ENCODE measurements at places on chromosomes 4 and X. TPM values are rescaled to one million over a fixed set of nuclear protein-coding genes. Genes with fewer than 3 reads are reported as not detected.

Gene PLA2G12A
- total RNA-seq: 11.7 TPM

Gene POF1B
- total RNA-seq: not detected

Gene SUPT20HL2
- under 0.01 TPM for total RNA-seq

Gene CSN1S1
- total RNA-seq: not detected

Gene TMSB15C
- 5.2 TPM for total RNA-seq

DNA sequence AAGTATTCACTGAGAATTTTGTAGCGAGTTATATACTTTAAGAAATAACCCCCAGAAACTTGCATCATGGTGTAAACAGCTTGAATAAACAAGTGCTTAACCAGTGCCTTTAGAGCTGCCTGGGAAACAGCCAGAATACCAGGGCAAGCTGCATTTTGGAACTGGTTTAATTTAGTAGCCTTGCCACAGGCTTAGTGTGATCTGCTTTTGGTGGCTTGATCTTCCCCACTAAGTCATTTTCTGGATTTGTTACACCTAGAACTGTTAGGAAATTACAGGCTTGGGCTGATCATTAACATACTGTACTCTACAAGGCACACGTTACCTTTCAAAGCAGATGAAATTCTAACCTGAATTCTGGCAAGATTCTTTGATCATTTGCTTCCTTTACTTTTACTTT lies 35.4 kb downstream of the NPNT start:
- DNase-seq: no peak

DNA sequence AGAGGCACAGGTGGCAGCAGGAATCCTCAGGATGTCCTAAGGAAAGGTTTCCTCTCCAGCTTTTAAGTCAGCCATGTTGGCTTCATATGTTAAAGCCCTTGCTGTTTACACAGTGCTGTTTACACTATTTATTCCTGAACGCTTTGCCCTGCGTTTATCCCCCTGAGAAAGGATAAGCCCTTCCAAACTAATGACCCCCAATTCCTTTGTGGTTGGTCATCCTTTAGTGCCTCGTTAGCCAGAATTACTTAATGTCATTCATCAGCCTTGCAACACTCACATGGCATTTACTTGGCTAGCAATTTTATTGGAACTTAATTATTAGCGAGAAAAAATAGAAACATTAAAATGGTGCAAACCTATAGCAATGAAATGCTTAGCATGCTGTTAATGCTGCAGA lies 23.8 kb downstream of the VCX2 start:
- DNase-seq: peak; percentile 2

- DNase-seq: peak; percentile 18
Measured at GRCh38 chrX:131549011-131549410, 5.1 kb downstream of the OR13H1 start.

GRCh38 chrX:53088136-53088974 lies 5.6 kb upstream of the KANTR start:
- peak; percentile 74 for DNase-seq

- peak; percentile 69 for DNase-seq
Measured at GRCh38 chr4:125434136-125434535, 119.4 kb downstream of the FAT4 start.

GRCh38 chr4:184424993-184425758 lies 49.2 kb downstream of the IRF2 start:
- DNase-seq: peak; percentile 91

DNA sequence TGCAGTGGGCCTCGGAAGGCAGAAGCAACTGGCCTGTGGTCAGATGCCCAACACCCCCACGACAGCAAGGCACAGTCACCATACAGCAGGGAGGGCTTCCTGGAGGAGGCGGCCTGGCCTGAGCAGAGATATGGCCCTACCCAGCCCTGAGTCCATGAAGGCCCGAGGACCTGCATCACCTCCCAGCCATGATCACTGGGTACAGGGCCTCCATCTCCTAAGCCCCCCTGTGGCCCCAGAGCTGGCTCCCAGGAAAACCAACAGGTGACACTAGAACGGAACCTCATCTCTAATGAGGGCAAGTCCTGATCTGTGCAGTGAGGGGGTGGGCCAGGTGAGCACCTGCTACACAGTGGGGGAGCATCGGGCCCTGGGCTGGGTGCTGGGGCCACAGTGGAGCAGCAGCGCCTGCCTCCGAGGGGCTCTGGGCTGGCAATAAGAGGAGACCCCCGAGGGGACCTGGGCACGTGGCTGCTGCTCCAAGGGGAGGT lies 26.2 kb upstream of the MXD4 start:
- DNase-seq: no peak

DNA sequence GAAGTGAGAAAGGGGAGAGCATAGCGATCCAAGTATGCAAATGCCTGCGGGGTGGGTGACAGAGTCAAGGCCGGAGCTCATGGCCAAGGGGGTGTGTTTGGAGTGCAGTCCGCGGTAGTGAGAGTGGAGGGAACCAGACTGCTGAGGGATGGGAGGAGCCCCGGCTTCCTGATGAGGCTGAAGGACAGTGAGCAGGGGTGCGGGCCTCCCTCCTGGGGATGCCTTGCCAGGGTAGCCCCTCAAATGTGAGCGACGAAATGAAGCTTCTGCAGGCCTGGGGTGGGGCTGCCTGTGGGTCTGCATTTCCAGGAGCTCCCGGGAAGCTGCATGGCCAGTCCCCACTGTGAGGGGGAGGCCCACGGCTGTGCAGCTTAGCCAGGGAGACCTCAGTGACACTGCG lies 45.0 kb downstream of the PSAPL1 start:
- DNase-seq: no peak

GRCh38 chr4:20614816-20615215 lies 85.4 kb upstream of the PACRGL start:
- DNase-seq: no peak

GRCh38 chrX:47361538-47362511 lies 8.6 kb upstream of the ZNF157 start:
- peak; percentile 96 for DNase-seq

- no peak for DNase-seq
Measured at GRCh38 chr4:152607178-152607577, 71.3 kb upstream of the FBXW7 start.

DNA sequence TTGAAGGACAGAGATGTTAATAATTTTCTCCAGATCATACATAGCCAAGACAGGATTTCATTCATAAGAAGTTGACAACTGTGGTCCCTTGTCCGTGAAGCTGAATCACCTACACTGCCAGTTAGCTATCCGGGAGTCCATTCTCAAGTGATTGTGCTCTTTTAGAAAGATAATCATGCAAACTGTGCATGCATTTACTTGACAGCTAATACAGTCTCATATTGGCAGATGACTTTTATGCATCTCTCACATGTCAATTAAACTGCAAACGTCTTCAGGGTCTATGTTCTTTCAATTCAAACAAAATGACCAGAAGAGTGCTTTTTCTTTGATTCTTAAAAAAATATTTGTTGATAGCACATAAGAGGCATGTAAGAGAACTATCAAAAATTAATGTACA lies 1572.9 kb downstream of the C4orf33 start:
- no peak for DNase-seq

DNA sequence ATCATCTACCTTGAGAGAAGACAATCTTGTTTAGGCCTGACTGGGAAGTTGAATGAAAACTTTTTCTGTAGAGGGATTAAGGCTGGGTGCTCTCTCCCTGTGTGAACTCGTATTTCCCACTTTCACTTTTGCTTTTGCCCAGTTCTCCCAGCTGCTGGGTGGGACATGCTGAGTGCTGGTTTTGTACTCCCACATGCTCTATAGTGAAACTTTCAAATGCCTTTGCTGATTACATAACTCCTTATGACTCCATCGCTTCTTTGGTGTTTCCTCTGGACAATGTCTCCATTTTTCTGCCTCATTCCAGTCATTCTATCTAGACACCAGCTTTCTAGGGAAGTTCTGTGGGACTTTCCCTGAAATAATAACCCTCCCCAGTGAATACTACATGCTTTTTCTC lies 100.5 kb downstream of the CLNK start:
- DNase-seq: peak; percentile 89

Measured in fibroblast of villous mesenchyme (primary cell).